ENCODE measurements at places on chromosomes 1 and 21.
A peak's percentile ranks its signal among the peaks of the same experiment; 100 is the strongest.

DNA sequence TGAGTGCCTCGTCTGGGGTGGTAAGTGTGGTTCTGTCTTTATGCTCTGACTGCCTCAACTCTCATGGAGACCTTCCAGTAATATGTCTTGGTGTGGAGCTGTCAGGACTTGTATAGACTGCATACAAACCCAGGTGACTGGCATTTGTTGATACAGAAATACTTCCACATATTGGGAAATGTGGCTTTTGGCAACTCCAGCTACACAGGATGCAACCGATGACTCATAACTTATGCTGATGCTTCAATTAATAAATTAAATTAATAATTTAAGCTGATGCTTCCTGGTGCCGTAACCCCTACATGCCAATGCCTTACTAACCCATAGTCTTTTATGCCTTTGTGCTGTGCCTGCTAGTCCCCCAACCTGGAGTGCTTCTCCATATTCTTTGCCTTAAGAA lies 72.3 kb upstream of the ARTN start:
- no peak for DNase-seq

DNA sequence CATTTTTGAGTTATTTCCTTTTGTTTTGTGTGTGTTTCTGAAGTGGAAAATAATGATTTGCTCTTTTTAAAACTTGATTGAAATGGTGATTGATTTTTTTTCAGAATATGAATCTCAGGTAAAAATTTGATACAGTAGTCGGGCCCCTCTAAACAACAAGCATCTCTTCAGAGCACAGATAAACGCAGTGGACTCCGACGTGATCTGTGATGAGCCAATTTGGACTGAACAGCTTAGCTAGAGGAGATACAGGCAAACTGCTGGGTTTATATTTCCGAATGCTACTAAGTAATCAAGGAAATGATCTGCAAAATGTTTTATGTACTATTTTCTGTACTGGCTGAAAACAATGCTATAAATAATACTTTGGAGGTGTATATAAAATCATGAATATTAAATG lies 705.7 kb upstream of the RGS18 start:
- DNase-seq: no peak

- no peak for DNase-seq
These were observed 93.0 kb downstream of the SIM2 start for GRCh38 chr21:36791695-36792470.

DNA sequence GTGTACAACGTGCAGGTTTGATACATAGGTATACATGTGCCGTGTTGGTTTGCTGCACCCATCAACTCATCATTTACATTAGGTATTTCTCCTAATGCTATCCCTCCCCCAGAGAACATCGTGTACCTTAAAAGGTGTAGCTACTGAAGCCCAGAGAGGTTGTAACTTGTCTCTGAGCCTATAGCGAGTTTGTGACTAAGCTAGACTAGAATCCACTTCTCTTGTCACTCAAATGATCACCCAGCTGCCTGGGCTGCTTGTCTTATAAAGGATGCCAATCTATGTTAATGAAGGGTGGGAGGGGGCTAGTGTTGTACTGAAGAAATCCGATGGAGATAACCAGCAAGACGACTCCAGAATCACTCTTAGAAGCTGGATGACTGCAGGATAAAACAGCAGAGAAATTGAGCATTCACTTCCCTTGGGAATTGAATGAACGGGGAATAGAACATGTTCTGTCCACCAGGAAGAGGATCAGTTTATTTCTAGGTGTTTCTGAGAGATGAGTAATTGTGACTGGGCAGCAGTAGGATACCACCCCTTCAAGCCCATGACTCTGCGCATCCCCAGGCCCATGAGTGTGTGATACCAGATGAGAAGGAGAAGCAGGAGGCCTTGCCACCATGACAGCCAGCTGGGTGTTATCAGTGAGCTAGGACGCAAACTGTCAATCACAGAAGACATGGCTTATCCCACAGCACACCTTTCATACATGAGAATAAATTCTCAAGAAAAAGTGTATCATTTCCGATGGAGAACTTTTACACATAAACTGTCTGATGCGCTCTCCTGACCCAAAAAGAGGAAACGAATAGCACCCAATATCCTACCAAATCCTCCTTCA lies 390.4 kb downstream of the NTNG1 start:
- DNase-seq: no peak

DNA sequence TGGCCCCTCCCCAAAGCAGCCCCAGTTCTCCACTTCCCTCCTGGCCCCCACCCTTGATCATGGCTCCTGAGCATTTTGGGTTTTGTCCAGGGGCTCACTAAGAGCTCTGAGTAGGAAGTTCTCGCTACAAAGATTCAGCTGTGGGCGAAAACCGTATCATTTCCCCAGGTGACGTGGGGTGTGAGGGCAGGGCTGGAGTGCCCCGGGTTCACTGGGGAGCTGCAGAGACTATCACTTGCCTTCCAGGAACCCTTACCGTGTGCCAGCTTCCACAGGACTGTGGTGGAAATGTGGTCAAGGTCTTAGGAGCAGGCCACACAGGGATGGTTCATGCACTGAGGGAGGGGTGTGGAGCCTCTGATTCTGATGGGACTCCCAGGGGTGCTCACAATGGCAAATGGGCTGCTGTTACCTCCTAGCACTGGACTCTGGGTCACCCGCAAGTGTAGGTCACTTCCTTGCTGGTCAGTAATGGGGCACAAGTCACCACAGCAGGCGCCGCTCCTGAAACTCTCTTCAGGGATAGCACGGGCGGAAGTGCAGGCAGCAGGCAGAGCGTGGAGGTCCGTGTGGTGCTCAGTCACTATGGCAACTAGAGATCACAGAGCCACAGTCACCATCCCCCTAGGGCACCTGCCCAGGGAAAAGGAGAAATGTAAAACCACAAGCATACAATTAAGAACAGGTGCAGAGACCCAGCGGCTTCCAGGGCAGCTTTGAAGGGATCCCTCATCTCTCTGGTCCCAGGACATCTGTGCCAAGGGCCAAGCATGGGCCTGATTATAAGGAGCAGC lies 35.4 kb downstream of the RSPH1 start:
- DNase-seq: no peak

- no peak for DNase-seq
These were observed at the start of gene HSPB7 for GRCh38 chr1:16017461-16018303. HSPB7 (minus strand) TSS chr1:16018043; CDS start chr1:16017963, 80 bp downstream.

DNA sequence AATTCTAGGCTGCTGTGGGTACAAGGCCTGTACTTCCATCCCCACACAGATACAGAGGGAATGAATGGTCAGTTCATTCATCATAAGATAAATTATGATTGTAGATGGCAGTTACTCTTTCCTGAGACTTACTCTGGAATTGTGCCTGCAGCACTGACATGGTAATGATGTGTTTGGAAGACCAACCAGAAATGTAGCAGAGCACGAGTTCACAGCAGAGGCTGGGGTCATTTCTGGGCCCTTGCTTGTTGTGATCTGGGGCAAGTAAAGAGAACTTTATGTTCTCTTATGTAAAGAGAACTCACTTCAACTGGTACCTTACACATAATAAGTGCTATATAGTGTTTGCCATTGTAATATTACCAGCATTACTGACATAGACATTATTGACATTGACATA lies 411.9 kb downstream of the NTNG1 start:
- DNase-seq: no peak

DNA sequence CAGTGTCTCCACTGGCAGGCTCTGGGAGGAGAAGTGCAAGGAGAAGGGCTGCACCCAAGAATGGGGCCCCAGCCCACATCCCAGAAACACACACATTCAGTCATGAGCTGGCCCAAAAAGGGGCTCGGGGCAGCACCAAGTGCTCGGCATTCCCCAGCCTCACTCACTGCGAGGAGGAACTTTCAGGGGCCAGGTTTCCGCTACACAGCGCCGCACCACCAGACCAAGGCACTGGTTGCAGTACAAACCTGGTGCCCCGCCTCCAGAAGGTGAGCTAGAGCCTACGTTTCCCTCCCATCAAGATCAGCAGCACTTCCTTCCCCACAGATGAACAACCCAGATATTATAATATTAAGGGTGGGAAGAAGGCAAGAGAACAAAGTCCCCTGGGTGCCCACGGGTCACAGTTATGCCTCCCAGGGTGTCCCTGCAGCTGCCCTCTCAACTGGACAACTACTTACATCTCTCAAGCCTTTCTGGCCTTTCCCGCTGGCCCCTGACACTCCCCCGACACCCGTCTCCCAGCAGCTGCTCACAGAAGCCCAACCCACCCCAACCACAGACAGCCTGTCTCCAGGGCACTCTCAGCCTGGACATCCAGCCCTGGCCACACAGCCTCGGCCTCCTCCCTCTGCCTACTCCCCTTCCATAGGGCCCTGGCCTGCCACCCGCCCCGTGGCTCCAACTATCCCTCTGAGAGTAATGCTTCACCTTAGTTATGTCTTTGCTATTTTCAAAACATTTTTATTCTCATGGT lies 3.8 kb downstream of the PBXIP1 start:
- DNase-seq: no peak

DNA sequence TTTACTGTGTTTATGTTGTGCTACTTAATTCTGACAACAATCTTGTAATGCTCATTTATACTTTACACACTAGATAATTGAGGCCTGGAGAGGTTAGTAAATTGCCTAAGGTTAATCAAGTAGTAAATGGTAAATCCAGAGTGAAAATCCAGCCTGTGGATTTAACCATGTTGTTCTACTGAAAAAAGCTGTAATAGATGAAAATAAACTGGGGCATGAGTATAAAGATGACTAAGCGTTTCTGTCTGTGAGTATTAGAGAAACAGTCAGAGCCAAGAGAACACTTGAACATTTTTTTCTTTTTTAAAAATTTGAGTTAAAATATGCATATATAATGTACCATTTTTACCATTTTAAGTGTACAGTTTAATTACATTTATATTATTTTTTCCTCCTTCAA lies 47.9 kb upstream of the LEPR start:
- DNase-seq: no peak

GRCh38 chr1:117607471-117607870 lies 1.6 kb downstream of the TENT5C start:
- peak; percentile 78 for DNase-seq

DNA sequence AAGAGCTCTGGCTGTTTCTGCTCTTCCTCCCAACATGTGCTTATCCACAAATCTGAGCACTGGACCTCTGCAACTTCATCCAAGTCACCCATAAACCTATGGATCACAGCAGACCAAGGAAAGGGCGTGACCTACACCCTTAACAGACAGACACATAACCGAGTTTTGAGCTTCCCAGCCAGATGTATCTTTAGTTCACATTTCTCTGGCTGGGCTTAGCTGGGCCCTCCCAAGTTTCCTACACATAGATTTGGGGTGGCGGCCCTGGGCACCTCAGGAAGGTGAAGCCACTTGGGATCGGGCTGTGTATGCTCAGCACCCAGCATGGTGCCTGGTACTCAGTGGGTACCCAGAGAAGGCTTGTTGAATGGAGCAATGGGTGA lies 26.4 kb downstream of the FAAH start:
- DNase-seq: no peak

DNA sequence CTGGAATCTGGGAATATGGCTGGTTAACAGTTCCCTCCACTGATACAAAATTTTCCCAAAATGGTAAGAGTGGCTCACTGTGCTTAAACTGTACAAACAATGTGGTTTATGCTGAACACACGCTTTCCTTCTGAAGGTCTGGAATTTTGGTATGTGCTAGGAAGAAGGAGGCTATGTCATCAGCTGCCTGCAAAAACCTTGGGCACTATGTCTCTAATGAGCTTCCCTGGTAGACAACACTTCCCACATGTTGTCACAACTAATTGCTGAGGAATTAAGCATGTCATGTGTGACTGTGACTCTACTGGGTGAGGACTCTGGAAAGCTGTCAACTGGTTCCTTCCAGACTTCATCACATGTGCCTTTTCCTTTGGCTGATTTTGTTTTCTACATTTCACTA lies 29.2 kb downstream of the IPP start:
- no peak for DNase-seq

DNA sequence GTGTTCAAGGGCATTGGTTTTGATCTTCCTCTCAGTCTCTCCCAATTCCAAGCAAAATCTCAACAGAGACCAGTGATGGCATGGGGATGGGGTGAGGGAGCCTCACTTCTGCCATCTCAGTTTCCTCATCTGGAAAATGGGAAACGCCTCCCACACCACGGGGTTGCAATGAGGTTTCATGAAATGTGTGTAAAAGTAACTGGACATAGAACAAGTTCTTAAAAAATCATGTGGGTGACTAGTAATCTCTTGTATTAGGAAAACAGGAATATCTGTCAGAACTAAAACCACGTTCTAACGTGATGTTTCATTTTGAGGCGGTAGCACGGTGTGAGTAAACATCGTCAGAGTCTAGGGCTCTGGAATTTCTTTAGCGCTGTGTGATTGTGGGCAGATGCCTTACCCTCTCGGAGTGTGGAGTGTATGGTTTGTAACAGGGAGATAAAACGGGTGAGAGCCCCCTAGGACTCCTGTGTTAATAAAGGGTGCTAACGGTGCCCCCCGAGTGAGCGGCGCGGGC lies 55.5 kb upstream of the DNAJC6 start:
- DNase-seq: no peak

- DNase-seq: no peak
These were observed 48.0 kb upstream of the ACOT11 start for GRCh38 chr1:54500107-54500431.

GRCh38 chr1:18949686-18950400 lies 6.6 kb downstream of the IFFO2 start:
- DNase-seq: no peak

DNA sequence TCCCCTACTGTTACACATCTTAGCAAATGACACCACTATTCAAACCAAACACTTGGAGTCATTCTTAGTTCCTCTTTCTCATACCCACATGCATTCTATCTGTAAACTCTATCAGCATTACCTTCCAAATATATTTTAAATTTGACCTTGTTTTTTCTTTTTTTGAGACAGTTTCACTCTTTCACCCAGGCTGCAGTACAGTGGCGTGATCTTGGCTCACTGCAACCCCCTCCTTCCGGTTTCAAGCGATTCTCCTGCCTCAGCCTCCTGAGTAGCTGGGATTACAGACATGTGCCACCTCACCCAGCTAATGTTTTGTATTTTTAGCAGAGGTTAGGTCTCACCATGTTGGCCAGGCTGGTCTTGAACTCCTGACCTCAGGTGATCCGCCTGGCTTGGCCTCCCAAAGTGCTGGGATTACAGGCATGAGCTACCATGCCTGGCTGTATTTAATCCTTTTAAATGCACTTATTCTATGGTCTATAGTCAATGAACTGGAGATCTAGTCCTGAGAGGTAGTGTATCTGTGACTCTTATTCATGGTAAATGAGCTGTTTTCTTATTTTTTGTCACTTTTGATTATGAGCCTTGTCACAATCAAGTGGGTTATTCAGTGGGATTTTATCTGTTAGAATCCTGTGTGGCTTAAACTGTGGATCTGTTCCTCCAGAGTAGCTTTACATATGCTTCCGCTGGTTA lies 73.1 kb downstream of the GATAD2B start:
- DNase-seq: no peak

DNA sequence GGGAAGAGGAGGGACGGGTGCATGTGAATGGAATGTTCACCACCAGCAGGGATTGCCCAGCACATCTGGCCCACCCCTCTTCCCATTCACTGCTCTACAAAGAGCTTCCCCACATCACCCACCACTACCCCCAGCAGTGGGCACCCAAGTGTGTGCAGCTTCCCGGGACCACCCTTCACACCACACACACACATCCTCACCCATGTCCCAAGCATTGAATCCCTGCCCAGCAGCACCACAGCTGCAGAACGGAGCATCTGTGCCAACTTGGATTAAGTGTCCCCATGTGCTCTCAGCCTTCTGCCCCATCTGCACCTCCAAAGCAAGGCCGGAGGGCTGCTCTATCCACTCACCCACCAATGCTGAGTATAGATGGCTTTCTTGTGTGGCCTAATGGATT lies 141.4 kb downstream of the PSMG1 start:
- DNase-seq: no peak

GRCh38 chr21:45747802-45748445 lies 104.4 kb downstream of the PCBP3 start:
- DNase-seq: no peak

Data from stimulated activated effector memory CD8-positive, alpha-beta T cell treated with anti-CD3 and anti-CD28 coated beads, Interleukin-12 subunit alpha, Interleukin-12 subunit beta, amount 100 ng/mL, for 72 hours (primary cell).